CD4-positive, alpha-beta T cell treated with Interleukin-21 for 1 hour (primary cell): ENCODE measurements at places on chromosomes 12 and 14.

GRCh38 chr14:76490735-76491134 is 114.8 kb downstream of the ESRRB start:
- no peak for DNase-seq

DNA sequence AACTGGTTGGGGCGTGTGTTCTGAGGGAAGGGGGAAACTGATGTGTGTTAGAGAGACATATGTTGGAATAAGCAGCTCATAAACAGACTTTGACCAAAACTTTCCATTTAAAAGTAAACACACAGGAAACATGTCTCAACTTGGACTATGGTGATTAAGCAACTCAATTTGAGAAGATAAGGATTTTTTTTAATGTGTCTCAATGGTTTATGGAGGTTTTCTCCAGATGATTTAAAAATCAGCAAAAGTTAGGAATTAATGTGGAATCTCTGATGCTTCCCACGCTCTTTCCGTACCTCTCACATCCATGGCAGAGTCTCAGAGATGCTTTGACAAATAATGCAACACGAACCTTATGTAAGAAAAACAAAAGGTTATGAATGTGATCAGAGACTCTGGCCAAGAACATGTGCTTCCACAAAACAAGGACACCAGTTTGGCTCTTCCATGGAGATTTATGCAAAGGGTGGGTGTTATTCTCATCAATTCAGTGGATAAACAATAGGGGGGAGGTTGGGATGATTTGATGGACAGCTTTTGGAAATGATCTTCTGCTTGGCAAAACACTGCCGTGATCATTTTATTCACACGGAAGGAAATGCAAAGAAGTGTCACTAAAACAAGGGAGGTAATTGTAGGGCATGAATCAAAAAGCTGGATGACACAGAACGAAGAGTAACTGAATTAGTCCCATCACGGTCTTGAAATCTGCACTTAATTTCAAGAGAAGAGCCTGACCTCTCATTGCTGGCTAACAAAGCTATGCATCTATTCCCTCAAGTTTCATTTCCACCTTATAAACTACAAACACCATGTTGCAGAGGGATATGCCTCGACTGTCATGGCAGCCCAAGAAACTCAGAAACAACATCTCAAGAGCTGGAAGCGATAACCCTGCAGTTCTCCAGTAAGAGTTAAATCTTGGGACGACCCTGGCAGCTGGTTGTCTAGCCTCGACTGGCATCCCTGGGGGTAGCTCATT is 76.5 kb downstream of the FOXN3 start:
- DNase-seq: no peak

DNA sequence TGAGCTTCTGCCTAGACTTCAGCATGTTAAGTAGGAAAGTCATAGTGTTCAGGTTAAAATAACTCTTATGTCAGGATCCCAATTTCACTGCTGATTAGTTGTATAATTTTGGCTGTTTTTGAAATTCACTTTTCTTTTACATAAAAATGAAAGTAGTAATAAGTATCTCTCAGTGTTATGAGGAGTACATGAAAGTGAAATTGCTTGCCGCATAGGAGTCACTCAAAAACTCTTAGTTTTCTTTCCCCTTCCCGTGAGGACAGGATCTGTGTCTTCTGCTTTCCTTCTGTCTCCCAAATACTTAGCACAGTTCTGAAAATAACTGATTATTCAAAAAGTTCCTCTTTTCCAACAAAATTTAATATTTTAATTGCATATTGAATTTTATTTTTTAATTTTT is 100.5 kb downstream of the SLC38A4 start:
- DNase-seq: no peak

- no peak for DNase-seq
These were observed 16.1 kb downstream of the EML1 start for GRCh38 chr14:99809360-99809759.

- no peak for DNase-seq
These were observed 64.9 kb upstream of the DICER1 start for GRCh38 chr14:95222151-95222631.

DNA sequence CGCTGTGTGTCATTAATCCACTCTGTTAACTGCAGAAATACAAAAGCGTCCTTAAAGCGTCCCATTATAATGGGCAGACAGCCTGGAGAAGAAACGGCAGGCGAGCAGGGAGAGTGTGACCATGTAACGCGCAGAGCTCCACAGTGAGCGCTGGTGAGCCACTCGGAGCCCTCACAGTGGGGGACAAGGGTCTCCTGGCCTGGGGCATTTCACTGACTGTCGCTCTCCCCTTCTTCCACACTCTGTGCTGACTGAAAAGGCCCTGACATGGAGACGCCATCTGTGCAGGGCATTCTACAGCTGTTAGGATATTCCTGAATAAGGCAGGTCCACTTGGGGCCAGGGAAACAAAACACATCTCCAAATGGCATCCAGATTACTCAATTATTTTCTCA is 24.2 kb downstream of the CCDC92 start:
- no peak for DNase-seq

GRCh38 chr12:109645194-109645593 is 68.4 kb upstream of the FAM222A start:
- no peak for DNase-seq

GRCh38 chr12:118061873-118062843 is 1.2 kb upstream of the WSB2 start:
- DNase-seq: peak; percentile 12

DNA sequence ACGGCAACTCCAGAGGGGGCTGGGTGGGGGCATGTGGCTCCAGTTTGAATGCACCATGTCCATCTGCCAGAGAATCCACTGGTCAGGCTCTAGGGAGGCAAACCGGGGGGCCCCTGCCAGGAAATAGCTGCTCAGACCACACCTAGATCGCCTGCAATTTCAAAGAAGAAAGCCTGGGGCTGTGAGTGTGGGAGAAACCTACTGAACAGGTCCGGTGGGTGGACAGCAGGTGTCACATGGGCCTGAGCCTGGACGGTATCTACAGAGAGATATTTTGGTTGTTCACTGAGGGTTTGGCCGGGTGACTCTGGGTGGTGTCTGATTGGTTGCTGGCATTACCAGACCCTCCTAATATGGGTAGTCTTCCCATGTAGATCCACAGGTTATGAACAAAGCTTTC is 32.0 kb downstream of the DAO start:
- DNase-seq: no peak

- no peak for DNase-seq
These were observed 402.0 kb downstream of the SYT1 start for GRCh38 chr12:79266343-79267144.

- DNase-seq: no peak
These were observed 13.9 kb upstream of the PCED1B start for GRCh38 chr12:47065546-47065945.

GRCh38 chr12:96652870-96653269 is 163.5 kb downstream of the CFAP54 start:
- no peak for DNase-seq
